ENCODE measurements at places on chromosomes 6 and 20.

GRCh38 chr20:16158090-16158975 is 414.9 kb downstream of the KIF16B start:
- DNase-seq: no peak

- DNase-seq: no peak
Measured at GRCh38 chr20:1824834-1825233, 70.4 kb upstream of the SIRPA start.

GRCh38 chr6:111927321-111927720 is 54.1 kb upstream of the FYN start:
- no peak for DNase-seq

DNA sequence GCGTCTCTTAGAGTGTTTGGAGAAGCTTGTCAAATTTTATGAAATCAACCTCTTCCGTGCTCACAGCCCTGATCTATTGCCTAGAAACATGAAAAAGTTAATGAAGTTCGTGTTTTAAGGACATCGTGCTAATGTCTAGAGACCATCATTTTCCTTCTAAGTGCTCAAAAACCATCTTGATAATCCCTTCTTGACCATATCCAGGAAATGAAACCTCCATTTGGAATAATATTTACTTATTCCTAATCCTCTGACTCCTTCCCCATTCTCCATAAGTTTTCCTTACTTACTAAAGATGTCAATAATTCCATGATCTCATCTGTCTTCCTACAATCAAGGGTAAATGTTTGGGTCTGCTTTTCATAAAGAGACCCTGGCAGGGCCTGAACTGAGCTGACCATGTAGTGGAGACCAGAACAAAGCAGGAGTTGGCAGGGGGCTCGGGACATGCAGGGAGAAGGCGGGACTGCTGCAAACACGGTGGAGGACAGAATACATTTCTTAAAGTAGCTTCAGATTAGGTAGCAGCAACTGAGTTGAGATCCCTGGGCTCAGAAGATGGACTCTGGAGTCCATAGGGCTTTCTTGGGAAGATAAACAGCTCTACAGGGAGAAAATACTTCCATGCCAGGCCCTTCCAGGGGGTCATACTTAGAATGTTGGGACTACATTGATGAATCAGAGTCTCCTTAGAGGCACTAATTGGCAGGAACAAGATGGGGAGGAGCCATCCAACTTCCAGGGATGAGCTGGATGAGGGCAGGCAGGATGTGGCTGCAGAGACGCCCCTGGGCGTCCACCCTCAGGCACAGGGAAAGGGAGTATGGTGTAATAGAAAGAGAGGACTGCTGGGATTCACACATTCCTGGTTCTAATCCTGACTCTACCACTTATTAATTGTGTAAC is 100.7 kb downstream of the RIN2 start:
- no peak for DNase-seq

- DNase-seq: no peak
Measured at GRCh38 chr6:167405778-167406532, 81.1 kb downstream of the TTLL2 start.

DNA sequence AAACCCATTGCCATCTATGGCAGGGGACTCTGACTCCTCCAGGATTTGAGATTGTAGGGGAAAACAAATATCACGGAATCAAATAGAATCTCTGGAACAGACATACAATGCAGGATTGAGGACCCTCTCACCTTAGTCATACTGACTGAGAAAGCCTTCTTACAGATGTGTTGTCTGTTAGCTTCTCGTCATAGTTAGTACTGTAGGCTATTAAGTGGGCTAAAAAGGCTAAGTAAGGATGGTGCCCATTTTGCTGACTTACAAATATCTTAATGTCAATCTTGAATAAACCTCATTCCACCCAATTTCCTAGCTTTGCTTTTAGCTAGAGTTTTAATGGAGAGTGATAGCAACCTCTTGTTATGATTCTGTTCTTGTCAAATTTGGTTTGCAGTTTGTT is 352.4 kb downstream of the QKI start:
- DNase-seq: no peak

DNA sequence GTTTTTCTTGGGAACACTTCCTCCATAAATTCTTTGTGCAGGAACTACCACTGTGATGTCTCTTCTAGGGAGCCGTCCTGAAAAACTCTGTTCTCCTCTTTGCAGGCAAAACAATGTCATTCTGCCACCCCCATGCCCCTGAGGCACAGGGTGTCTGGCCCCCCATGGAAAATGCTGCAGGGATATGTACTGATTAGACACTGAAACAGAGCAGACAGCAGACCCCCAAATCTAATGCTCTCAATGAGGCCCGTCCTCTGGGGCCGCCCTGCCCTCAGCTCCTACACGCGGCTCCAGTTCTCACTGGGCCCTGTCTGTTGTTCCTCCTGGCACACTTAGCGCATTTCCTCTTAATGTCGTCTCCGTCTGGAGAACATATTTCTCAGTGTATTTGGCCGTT is 97.5 kb downstream of the LAMP5 start:
- no peak for DNase-seq

- no peak for DNase-seq
Measured at GRCh38 chr6:114714836-114715507, 372.1 kb upstream of the HS3ST5 start.

- no peak for DNase-seq
Measured at GRCh38 chr6:3895312-3895653, 46.1 kb downstream of the FAM50B start.

DNA sequence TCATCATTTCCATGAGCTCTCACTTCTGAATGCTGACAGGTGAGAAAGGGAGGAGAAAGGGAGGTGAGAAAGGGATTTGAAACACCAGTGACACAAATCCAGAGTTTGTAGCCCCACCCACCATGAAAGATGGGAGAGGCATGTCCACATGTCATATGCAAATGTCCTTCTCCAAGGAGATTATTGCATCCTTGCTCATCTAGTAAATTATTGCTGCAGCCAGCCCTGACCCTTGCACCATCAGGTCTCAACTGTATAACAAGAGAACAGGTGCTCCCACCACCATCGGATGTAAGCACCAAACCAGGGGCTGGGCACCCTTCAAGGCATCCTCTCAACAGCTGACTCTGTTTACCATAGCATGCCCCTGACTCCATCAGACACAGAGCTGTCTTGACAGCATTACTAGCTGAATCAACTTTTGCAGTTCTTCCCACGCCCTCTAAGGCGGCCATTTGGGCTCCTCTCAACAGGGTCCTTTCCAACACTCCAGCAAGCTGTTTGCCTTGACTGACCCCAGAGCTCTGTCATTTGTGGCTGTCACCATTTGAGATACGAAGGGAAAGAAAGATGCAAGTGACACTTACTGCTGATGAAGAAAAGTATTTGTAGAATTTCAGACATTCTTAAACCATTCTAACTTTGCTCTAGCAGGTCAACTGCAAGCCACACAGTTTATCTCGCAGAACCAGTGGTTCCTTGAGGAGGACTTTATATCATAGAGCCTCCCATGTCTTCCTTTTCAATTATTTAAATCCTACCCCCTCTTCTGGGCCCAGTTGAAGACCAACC is 14.2 kb downstream of the GFOD1 start:
- DNase-seq: no peak

- DNase-seq: no peak
Measured at GRCh38 chr20:57866250-57867106, 156.7 kb upstream of the PMEPA1 start.

DNA sequence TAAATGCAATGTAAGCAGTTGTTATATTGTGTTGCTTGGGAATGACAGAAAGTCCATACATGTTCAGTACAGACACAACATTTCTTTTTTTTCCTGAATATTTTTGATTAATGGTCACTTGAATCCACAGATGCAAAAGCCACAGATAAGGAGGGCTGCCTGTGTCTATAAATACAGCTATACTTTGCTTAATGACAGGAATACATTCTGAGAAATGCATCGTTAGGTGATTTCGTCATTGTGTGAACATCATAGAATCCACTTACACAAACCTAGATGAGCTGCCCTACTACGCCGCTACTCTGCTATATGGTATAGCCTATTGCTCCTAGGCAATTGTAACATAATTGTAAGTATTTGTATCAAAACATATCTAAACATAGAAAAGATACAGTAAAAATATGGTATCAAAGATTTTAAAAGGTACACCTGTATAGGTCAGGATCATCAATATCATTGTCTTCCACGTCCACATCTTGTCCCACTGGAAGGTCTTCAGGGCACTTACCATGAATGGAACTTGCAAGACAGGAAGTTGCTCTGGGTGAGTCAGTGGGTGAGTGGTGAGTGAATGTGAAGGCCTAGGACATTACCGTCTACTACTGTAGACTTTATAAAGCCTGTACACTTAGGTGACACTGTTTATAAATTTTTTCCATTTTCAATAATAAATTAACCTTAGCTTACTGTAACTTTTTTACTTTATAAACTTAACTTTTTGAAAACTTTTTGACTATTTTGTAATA is 27.9 kb upstream of the POPDC3 start:
- DNase-seq: no peak

- no peak for DNase-seq
Measured at GRCh38 chr6:127391094-127391953, 47.9 kb upstream of the ECHDC1 start.

- DNase-seq: no peak
Measured at GRCh38 chr6:154721460-154721859, 11.8 kb upstream of the SCAF8 start.

DNA sequence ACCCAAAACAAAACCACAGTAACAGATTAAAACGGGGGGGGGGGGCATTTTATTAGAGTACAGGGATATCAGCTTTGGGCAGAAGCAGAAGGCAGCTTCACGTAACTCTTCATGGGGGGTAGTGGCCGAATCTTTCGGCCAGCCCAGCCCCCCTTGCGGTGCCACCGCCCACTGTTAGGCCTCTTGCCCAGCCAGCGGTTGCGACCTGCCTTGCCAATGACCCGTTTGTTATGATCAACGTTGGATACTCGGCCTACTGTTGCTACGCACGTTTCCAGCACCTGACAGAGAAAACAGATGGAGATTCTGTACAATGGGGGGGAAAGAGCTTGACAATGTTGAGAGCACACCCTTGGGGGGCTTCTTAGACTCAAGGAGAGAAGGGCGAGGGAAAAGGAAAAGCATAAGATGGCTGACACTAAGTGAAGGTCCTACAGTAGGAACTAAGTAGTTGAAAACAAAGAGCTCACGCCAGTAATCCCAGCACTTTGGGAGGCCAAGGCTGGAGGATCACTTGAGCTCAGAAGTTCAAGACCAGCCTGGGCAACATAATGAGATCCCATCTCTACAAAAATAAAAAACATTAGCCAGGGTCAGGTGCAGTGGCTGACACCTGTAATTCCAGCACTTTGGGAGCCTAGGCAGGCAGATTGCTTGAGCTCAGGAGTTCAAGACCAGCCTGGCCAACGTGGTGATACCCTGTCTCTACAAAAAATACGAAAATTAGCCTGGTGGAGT is 724 bp upstream of the CUL7 start:
- no peak for DNase-seq

DNA sequence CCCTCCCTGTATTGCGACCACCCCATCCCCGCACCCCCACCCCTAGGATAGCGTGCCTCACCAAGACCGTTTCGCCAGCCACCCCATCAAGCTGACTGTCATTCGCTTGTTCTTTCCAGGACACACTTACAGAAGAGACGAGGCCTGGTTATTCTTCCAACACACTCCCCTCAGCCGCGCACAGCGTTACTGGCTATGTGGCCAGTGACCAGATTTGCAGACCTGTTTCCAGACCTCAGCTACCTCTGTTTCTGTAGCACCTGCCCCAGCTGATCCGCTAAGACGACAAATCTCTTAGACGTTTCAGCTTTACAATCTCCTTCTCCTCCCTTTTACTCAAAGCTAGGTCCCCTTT is 26.1 kb downstream of the HLA-F start:
- DNase-seq: no peak

DNA sequence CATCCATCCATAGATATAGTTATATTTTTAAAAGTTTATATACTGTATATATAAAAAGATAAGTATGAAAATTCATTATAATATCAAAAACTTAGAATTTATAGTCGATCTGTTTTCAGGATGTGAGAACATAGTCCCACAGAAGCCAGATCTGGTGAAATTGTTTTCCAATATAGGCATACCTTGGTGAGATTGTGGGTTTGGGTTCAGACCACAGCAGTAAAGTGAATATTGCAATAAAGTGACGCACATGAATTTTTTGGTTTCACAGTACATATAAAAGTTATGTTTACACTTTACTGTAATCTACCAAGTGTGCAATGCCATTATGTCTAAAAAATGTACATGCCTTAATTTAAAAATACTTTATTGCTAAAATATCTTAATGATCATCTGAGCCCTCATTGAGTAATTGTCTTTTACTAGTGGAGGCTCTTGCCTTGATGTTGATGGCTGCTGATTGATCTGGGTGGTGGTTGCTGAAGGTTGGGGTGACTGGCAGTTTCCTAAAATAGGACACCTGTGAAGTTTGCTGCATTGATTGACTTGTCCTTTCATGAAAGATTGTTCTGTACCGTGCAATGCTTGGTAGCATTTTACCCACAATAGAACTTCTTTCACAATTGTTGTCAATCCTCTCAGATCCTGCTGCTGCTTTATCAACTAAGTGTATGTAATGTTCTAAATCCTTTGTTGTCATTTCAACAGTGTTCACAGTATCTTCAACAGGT is 29.8 kb downstream of the AIG1 start:
- no peak for DNase-seq

DNA sequence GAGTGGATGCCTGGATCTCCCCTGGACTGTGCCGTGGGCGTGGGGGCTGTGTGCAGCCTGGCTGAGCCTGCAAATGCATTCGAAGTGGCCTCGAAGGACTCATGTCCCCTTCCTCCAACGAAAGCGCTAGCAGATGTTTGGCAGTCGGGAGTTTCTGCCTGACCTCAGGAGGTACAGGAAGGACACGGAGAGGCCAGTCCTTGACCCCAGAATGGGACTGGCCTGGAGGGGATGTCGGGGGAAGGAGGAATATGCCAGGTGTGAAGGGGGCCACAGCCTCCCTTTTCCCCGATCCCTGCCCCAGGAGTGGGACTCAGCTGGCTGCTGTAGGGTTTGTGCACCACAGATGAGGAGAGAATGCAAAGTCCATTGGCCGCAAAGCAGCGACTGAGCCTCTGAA is 45.6 kb downstream of the APCDD1L start:
- DNase-seq: no peak

DNA sequence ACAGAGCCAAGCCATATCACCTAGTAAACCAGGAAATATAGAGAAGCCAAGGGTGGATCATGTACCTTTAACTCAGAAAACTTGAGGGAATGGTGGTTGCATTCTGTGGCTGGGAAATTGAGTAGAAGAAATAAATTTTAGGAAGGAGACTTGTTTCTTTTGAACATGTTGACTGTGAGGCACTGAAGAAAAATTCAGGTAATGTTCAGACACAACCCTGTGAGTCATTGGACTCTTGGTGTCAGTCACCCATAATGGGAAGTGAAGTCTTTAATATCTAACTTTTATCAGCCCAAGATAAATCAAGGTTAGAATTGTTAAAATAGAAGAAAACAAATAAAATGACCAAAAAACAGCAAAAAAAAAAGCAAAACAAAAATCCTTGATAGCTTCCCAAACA is 98.8 kb upstream of the GRIK2 start:
- no peak for DNase-seq

- DNase-seq: no peak
Measured at GRCh38 chr6:3449750-3450305, 7.0 kb downstream of the SLC22A23 start.

GRCh38 chr20:9258901-9259300 is 190.0 kb downstream of the PLCB4 start:
- no peak for DNase-seq
